Stimulated activated CD4-positive, alpha-beta T cell treated with anti-CD3 and anti-CD28 coated beads, Interleukin-15, amount 100 ng/mL, for 24 hours (primary cell): ENCODE measurements at places on chromosomes 11 and 22.

DNA sequence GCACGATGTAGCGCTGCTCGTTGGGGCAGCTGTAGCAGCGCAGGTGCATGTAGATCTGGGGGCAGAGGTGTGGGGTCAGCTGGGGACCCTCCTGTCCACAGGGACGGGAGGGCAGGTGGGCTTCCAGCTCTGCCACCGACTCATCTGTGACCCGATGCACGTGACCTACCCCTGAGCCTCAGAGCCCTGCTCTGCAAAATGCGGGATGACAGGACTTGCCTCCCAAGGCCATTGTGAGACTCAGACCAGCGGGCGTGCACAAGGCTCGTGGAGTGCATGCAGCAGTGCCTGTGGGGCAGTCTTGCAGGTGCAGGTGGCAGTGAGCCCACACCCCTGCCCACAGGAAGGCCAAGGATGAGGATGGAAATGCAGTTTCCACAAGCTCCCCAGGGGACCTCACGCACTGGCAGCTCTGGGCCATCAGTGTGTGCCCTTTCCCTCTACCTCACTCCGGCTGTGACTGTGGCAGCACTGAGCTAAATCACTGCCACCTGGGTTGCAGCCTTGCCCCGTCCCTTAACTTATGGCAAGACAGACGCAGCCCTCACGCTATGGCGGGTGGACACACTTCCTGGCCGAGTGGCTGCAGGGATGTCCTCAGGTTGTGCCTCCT lies 26.7 kb downstream of the TMEM184B start:
- DNase-seq, result no peak

GRCh38 chr11:6682936-6683861 lies at the start of gene MRPL17:
MRPL17 (minus strand) TSS chr11:6683340; CDS start chr11:6683296, 44 bp downstream.
- DNase-seq, result peak; percentile 99

DNA sequence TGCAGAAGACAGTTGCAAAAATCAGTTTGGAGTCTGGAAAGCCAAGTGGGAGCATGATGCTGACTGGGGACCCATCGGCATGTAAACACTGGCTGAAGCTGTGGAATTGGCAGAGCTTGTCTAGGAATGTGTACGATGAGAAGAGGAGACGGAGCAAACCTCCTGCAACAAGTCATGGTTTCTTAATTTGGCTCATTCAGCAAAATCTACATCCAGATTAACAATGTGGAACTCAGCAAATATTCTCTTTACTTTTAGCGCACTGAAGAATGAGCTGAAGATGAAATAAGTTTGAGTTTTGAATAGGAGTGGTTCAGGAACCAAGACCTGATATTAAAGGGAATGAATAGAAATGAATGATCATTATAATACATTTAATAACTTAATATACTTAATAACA lies 26.6 kb downstream of the RASSF10 start:
- no peak for DNase-seq

- peak; percentile 95 for DNase-seq
Observed at GRCh38 chr11:64971421-64972233, at the start of gene MAJIN. MAJIN (minus strand) TSS chr11:64972108; CDS start chr11:64959405, 12,703 bp downstream.

- DNase-seq, result no peak
Observed at GRCh38 chr11:57792870-57793269, 31.3 kb downstream of the CTNND1 start.

GRCh38 chr11:85115798-85116197 lies 511.3 kb downstream of the DLG2 start:
- DNase-seq, result no peak

DNA sequence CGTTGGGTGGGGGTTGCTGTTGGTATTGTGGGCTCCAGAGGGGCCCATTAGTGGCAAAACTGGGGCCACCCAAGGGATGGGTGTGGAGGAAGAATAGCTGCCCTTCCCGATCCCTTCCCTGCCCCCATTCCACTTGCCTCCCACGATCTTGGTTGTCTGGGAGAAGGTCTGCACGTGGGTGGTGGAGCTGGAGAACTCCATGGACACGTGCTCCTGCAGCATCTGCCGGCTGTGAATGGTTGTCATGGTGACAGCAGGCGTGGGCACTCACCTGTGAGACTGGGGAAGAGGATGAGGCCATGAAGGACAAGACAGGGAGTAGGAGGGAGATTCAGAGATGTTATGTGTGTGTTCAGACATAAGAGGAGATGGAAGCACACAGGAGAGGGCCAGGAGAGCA lies 2.0 kb downstream of the IGSF22 start:
- no peak for DNase-seq

- no peak for DNase-seq
Observed at GRCh38 chr22:30016596-30016995, 63.7 kb upstream of the HORMAD2 start.

DNA sequence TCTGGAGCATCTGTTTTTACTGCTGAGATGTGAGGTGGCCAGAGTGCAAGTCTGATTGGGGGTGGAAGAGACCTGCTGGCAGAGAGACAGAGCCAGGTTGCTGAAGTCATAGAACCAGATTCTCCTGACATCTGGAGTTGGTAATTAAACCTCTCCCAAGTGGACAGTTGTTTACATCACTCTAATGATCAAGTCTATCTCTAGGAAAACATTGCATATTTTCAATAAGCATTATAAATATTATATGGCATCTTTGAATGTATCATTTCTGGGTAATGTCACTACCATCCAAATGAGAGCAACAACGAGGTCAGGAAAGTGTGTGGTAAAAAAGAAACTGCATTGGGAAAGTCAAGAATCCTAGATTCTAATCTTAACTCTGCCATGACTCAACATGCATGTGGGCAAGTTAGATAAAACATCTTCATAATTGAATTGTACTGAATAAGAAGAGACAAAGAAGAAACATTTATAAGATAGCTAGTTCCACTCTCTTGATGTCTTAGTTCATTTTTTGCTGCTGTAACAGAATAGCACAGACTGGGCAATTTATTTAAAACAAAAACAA lies 351.2 kb upstream of the API5 start:
- no peak for DNase-seq

DNA sequence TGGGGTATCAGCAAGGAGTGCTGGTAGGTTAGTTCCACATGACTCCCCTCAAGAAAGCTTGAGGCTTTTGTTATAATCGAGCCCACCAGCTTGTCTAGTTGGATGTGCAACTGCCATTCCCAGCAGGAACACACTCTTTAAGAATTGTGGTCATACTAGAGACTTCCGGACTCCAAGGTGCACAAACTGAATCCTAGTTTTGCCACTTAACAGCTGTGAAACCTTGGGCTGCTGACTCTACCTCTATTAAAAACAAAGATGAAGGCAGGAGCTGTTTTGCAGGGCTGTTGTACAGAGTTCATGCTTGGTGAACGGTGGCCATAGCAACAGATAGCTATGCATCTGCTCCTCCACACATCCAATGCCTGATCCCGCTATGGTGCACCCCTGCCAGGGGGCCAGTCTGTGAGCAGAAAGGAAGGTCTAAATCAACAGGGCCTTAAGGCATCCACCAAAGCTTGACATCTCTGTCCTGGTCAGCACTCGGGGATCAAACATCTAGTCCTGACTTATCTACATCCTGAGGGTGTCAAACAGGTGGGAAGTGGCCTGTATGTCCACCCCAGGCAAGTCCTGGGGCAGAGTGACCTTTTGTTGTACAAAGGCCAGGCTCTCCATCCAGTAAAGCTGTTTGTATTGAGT lies 36.4 kb downstream of the DKK3 start:
- DNase-seq, result no peak

GRCh38 chr22:27542602-27543001 lies 259.0 kb downstream of the MN1 start:
- DNase-seq, result no peak

- DNase-seq, result peak; percentile 9
Observed at GRCh38 chr11:103109818-103110388, 677 bp downstream of the DYNC2H1 start.

DNA sequence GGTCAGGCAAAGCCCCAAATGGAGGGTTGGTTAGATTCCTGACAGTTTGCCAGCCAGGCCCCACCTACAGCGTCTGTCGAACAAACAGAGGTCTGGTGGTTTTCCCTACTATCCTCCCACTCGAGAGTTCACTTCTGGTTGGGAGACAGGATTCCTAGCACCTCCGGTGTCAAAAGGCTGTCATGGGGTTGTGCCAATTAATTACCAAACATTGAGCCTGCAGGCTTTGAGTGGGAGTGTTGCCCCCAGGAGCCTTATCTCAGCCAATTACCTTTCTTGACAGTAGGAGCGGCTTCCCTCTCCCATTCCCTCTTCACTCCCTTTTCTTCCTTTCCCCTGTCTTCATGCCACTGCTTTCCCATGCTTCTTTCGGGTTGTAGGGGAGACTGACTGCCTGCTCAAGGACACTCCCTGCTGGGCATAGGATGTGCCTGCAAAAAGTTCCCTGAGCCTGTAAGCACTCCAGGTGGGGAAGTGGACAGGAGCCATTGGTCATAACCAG lies 4.7 kb upstream of the TTC36 start:
- no peak for DNase-seq

DNA sequence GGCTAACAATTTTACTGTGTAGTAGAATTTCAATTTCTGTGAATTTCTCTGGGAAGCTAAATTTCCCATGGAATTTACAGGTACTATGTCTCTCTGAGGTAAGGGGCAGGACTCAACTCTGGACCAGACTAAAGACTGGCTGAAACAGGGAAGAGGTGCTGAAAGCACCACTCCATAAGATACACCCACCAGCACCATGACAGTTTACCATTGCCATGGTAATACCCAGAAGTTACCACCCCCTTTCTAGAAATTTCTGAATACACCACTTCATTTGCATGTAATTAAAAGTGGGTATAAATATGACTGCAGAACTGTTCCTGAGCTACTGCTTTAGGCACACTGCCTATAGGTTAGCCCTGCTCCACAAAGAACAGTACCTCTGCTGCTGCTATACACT lies 274.1 kb downstream of the TTC28 start:
- DNase-seq, result no peak

DNA sequence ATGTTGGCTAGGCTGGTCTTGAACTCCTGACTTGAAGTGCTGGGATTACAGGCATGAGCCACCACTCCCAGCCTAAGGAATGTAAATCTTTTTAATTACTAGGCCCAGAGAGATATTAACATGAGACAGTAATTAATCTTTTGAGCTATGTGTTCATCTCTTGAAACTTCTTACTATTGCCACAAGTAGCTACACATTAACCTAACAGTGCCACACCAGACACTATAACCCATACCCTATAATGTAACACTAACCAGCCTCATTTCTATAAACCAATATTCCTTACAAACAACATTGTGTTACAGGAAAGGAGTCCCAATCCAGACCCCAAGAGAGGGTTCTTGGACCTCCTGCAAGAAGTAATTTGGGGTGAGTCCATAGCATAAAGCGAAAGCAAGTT lies 8.0 kb upstream of the COX8A start:
- no peak for DNase-seq

DNA sequence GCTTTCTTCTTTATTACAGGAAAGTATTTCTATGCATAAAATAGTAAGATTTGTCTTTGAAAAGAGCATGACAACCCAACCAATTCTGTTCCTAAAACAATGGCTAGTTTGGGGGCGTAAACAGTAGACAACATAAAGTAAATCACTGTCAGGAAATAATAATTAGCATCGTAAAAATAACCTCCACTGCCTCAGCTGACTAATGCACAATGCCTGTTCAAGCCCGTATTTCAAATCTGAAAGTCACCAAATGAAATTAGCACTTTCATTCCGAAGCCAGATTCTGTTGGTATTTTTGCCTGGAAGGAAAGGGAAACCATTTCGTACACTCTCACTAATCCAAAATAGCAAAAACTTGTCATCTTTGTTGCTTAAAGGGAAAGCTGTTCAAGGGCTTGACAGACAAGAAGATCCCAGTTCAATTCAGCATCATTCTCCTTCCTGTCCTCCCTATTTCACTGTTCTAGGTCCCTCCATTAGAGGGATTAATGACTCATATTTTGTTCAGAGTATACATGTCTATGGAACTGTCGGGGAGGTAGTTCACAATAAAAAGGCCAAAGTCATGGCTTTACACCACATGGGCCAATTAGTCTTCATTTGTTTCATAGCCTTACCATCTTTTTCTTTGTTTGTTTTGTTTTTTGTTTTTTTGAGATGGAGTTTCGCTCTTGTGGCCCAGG lies 154.7 kb downstream of the CADM1 start:
- DNase-seq, result no peak

GRCh38 chr11:103903621-103904323 lies 132.7 kb upstream of the DDI1 start:
- DNase-seq, result no peak

DNA sequence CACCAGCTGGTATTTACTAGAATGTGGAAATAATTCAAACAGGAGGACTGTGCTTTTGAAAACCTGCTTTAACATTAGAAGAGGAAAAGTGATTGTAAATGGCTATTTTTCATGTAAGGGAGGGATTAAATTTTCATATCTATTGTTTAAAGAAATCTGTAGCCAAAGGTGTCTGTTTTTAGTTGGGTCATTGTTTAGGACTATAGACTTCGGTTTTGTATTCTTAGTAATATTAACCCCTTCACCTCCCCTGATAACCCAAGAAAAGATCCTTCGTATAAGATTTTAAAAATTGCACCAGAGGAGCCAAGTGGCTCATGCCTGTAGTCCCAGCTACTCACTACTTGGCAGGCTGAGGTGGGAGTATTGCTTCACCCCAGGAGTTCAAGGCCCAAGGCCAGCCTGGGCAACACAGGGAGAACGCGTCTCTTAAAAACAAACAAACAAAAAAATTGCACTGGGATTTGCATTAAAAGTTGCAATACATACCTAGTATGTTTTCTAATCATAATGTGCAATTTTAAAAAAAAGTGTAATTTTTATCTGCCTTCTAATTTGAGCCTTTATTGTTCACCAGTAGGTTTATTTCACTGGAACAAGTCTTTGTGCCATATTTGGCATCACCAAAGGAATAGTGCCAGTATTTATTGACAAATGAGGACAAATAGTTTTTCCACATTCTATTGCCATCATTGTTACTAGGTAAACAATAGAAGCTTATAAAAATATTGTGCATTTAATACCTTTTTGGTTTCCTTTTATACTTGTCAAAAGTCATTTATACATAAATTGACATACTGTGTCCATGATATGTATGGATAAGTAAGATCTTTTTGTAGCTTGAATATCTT lies 34.3 kb downstream of the MTMR3 start:
- no peak for DNase-seq

DNA sequence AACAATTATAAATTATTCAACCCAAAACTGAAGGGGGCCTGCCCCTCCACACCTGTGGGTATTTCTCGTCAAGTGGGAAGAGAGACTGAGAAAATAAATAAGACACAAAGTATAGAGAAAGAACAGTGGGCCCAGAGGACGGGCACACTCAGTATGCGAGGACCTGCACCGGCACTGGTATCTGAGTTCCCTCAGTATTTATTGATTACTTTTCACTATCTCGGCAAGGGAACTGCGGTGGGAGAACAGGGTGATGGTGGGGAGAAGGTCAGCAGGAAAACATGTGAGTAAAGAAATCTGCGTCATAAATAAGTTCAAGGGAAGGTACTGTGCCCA lies 3.2 kb downstream of the C11orf54 start:
- no peak for DNase-seq

DNA sequence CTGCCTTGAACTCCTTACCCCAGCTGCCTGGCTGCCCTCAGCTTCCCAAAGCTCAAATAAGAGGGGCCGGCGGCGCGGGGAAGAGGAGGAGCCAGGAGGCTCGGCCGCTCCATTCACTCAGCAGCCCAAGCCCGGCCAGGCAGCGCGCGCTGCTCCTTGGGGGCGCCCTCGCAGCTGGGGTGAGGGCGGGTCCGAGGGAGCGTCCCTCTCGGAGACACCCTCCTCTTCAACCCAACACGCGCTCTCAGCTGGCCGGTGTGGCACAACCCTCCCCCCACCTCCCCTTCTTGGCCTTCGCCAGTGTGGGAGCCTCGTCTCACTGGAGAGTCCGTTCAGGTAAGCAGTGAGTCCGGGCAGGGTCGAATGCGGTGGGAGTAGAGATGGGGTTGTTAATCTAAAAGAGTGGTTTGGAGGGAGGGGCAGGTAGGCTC lies at the start of gene WT1:
TSS of gene WT1 (minus strand) at position 29 of the 431 bp plus-strand sequence.
- DNase-seq, result no peak
